ENCODE measurements at places on chromosomes 16 and 17. TPM values are rescaled to one million over a fixed set of nuclear protein-coding genes. Genes with fewer than 3 reads are reported as not detected.

The FSCN2 gene
- total RNA-seq, result 1.3 TPM

The C16orf54 gene
- not detected for total RNA-seq

The FBXW10 gene
- total RNA-seq, result under 0.01 TPM

The ACE gene
- total RNA-seq, result 0.44 TPM

The KRTAP9-2 gene
- not detected for total RNA-seq

The ARSG gene
- 13.7 TPM for total RNA-seq

The KRT17 gene
- total RNA-seq, result 0.66 TPM

The ADAMTS18 gene
- total RNA-seq, result 0.22 TPM

The WSCD1 gene
- total RNA-seq, result 0.14 TPM

The OSGIN1 gene
- total RNA-seq, result 5.9 TPM

The TMEM256 gene
- total RNA-seq, result 33.3 TPM

The KRTAP2-2 gene
- not detected for total RNA-seq

The YBX2 gene
- not detected for total RNA-seq

The ANKFN1 gene
- not detected for total RNA-seq
